Osteocyte (in vitro differentiated cells): ENCODE measurements at places on chromosomes 12 and 14.

- no peak for DNase-seq
Observed at GRCh38 chr12:124391340-124392261, 96.7 kb downstream of the RFLNA start.

- no peak for DNase-seq
Observed at GRCh38 chr12:23098517-23098916, 473.5 kb downstream of the ETNK1 start.

GRCh38 chr12:98999559-98999958 lies 354.5 kb downstream of the APAF1 start:
- DNase-seq = no peak

DNA sequence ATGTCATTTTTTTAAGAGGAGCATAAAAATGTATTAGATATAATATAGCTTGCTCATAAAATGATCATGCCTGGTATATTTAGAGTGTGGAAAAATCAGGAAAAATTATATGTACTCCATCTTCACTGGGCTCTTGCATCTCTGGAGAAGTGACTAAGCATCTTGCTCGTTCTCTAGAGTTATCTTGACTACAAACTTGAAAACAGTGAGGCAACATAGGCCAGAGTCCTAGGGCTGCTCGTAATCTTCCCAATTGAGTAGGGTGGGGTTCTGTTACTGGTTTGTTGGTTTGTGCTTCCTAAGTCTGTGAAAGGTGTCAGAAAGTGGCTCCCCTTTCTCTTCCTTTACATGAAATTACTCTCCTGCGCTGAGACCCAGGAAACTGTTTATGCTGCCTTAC lies 46.2 kb downstream of the AACS start:
- no peak for DNase-seq

DNA sequence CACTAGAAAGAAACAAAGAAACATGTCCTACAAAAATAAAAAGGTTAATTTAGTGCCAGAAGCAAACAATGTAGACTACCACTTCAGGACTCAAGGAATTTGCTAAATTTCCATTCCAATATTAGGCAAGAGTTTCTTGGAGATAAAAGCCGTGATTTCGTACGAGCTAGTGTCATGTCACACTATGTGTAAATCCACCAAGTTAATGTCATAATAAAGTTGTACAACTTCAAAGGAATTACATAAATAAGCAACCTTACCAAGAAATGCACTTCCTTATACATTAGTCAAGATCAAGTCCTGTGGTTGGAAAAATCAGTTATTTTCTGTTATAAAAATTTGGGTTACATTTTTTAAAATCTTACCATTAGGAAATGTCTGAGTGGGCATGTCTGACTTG lies 1222.8 kb downstream of the GALC start:
- no peak for DNase-seq
